GOT3 (cell line): ENCODE measurements at places on chromosomes 13 and 19.

DNA sequence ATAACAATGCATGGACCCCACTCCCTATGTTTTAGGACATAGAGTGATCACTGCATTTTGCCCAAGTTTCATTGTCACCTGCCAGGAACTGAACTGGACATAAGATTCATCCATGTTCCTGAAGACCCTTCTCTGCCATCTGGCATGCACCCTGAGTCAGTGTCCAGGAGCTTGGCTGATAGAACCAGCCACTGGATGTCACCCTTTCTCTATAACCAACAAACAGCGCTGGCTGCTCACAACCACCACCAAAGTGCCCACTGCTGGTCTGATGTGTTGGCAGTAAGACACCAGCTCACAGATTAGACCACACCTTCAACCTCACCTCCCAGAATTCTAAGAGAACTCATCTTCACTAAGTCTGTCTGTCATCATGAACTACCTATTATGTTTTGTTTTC lies 333.4 kb downstream of the ITGBL1 start:
- no peak for DNase-seq

GRCh38 chr19:30689474-30689873 lies 317.3 kb downstream of the ZNF536 start:
- no peak for DNase-seq

DNA sequence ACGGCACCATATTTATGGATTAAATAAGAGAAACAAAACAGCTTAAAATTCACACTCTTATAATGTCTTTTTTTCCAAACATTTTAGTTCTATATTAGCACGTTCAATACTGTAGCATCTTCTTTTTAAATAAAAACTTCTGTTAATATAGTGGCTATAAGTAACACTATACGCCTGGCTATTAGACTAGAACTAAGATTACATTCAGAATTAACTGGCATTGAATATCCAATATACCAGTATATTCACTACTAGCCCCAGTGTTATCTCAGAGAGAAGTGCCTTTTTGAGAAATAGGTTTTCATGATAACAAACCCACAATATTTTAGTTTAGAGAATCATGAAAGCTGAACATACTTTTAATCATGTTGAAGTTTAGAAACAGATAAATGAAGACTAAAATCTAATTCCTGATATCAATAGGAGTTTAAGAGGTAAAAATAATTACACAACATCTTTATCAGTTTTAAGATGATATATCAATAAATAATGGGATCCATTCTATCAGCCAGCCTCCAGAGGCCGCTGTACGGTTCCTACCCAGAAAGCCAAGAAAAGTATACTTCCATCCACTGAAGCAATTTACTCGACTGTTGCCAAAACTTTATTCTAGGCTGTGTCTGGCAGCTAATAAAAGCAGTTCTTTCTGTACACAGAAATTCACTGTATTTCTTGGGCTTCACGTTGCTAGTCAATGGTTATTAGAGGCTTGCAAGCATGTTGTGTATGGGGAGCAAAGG lies 1113.4 kb upstream of the MIR17HG start:
- DNase-seq: no peak

- DNase-seq: no peak
Observed at GRCh38 chr19:1957562-1958248, 16.7 kb downstream of the CSNK1G2 start.

GRCh38 chr19:677601-678436 lies 1.6 kb downstream of the FSTL3 start:
- DNase-seq: no peak

- DNase-seq: no peak
Observed at GRCh38 chr13:85298387-85298924, 500.8 kb downstream of the SLITRK6 start.

GRCh38 chr19:39410831-39411080 lies 1.7 kb upstream of the PLEKHG2 start:
- DNase-seq: no peak

GRCh38 chr13:30196025-30196424 lies 111.3 kb downstream of the KATNAL1 start:
- no peak for DNase-seq

- no peak for DNase-seq
Observed at GRCh38 chr19:3478409-3479176, 1.7 kb downstream of the SMIM24 start.

- no peak for DNase-seq
Observed at GRCh38 chr19:1103132-1103707, 574 bp upstream of the GPX4 start.

DNA sequence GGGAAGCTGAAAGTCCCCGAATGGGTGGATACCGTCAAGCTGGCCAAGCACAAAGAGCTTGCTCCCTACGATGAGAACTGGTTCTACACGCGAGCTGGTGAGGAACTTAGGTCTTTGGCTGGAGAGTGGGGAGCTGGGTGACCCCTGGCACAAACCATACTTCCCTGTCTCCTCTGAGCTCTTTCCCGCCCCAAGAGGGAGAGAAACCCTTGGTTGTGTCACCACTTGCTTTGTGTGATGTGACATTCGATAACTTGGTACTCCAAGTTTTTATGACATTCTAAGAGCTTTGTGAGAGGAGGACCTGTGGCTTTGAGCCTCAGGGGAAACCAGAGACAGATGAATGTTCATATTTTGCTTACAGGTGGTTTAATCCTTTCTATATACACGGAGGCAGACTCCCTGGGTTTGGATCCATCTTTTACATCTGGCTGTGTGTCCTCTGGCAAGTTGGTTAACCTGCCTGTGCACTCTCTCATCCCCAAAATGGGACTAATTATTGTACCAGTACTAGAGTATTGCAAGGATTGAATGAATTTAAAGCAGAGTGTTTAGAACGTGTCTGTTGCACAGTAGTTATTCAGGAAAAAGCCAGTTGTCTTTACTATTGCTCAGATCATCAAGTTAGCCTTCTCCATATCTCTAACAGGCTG lies 1.2 kb downstream of the RPS19 start:
- DNase-seq: no peak

DNA sequence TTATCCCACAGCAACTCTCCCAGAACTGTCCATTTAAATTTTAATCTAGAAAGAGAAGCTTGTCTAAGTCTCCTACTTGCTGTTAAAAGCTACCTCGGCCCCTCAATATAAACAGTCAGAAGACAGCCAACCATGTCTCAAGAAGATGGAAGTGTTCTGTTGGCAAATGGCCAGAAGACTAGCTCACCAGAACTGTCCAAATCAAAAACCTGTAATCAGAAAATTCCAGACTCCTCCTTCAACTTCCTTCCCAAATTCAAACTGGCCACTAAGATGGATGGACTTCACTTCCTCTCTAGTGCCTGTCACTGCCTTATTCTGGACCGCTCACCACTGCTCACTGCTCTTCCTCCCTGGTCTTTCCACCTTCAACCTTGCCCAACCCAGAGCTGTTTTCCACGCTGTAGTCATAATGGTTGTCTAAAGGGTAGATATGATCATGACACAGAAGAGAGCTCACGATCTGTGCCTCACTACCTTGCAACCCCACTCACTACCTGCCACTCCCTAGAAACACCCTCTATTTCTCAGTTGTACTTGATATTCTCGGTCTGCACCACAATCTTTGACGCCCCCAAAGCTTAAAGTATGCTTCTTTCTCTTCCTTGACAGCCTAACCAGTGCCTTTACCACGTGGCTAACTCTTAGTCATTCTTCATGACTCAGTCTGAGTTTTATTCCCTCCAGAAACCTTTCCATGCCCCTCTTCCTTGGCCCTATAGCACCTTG lies 9.2 kb downstream of the FGF14 start:
- no peak for DNase-seq

GRCh38 chr13:104002216-104002615 lies 936.0 kb upstream of the SLC10A2 start:
- no peak for DNase-seq

DNA sequence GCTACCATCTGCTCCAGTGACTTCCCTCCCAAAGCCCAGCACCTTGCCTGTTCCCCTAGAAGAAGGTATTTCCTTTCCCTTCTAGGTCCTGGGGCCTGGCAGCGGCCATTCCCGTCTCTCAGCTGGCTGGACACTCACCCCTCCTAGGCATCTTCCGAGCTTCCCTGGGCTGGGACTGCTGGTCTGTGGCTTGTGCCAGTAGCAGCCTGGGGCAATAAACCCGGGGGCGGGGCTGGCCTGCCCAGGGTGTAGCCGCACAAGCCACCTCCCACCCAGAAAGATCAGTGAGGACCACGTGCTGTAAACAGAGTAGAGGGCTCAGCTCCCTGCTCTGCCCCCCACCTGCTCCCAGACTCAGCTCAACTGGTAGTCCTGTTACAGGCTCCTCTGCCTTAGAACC lies 15.0 kb downstream of the LIPE start:
- DNase-seq: no peak

GRCh38 chr13:99863789-99864626 lies 107.6 kb downstream of the ZIC5 start:
- DNase-seq: no peak

GRCh38 chr13:28621449-28621848 lies 37.5 kb upstream of the POMP start:
- DNase-seq: no peak

DNA sequence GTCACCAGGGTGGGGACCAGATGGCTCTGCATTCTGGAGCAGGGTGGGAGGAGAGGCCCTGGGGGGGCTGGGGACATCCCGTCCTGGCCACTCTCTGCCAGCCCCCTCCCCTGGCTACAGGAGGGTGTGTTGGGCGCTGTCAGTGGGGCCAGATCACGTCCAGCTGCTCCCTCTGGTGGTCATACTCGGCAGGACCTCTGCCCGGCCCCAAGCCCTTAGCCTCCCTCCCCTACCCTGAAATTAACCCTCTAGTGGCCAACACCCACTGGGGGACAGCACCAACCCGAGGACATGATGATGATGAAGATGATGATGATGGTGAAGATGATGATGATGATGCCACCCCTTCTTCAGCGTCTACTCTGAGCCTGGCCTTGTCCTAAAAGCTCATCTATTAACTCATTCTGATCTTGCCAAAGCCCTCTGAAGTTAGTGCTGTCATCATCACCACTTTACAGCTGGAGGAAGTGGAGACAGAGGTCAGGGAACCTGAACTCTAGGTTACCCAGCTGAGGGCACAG lies 590 bp upstream of the LGI4 start:
- no peak for DNase-seq

GRCh38 chr13:28849441-28849840 lies 29.3 kb downstream of the MTUS2 start:
- no peak for DNase-seq

- DNase-seq: no peak
Observed at GRCh38 chr19:531753-532560, at the start of gene CDC34. Gene CDC34, plus strand, starts transcription at chr19:531760. Its CDS starts 172 bp downstream, at chr19:531932.

DNA sequence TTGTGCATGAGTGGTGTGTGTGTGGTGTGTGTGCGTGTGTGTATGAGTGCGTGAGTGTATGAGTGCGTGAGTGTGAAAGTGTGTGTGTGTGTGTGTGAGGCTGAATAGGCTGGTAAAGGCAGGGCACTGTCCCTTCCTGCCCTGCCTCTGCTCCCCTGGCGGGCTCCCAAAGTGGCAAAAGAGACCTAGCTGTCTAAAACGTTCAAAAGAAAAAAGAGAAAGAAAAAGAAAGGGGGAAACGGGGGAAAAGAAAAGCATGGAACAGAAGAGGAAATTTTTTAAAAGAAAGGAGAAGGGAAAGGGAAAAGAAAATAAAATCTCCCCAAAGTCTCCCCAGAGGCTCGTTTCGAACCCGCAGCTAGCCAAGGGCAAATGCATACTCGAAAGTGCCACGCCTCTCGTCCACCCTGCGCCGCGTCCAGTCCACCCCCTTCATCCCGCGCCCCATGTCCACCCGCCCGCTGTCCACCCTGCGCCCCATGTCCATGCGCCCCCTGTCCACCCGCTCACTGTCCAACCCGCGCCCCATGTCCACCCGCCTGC lies 37.0 kb upstream of the FLT1 start:
- no peak for DNase-seq

GRCh38 chr13:108270442-108270841 lies 924 bp downstream of the TNFSF13B start:
- DNase-seq: no peak

DNA sequence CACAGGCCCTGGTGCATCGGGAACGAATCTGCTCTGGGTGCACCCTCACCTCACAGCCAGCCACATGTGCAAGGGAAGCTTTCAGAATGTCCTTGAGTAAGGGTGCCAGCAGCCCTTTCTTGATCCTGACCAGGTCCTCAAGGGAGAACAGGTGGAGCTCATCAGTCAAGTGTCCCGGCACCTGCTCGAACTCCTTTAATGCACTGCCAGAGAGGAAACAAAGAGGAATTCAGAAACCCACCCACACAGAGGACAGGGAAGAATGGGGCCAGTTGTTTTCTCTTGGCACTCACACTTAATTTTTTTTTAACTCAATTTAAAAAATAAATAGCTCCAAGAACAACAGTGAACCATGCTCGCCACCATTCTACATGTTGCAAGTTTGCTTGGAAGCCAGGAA lies 41.7 kb downstream of the RUBCNL start:
- DNase-seq: no peak

- no peak for DNase-seq
Observed at GRCh38 chr13:111922086-111922485, 144.9 kb upstream of the SOX1 start.

DNA sequence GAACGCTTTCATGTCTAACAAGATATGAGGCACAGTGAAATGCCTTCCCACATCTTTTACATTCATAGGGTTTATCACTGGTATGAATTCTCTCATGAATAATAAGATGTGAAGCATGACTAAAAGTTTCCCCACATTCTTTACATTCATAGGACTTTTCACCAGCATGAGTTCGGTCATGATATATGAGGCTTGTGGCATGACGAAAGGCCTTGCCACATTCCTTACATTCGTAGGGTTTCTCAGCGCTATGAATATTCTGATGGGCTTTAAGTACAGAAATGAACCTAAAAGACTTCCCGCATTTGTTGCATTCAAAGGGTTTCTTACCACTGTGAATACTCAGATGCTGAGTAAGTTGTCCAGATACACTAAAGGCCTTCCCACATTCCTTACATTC lies 21.3 kb downstream of the ZNF607 start:
- no peak for DNase-seq

GRCh38 chr13:80737513-80737912 lies 396.6 kb upstream of the SPRY2 start:
- DNase-seq: no peak

GRCh38 chr19:41697198-41697855 lies 9.3 kb upstream of the CEACAM7 start:
- no peak for DNase-seq

- no peak for DNase-seq
Observed at GRCh38 chr19:991174-991931, 7.2 kb downstream of the WDR18 start.

- no peak for DNase-seq
Observed at GRCh38 chr19:35868172-35868822, at the start of gene APLP1. Gene APLP1, plus strand, starts transcription at chr19:35868574. Its CDS starts 63 bp downstream, at chr19:35868637.
